ENCODE measurements at places on chromosomes 4 and X.

- DNase-seq = no peak
These were observed 56.1 kb downstream of the SLC9A6 start for GRCh38 chrX:136041254-136041812.

- DNase-seq = no peak
These were observed 563.9 kb downstream of the GRXCR1 start for GRCh38 chr4:43456383-43456782.

DNA sequence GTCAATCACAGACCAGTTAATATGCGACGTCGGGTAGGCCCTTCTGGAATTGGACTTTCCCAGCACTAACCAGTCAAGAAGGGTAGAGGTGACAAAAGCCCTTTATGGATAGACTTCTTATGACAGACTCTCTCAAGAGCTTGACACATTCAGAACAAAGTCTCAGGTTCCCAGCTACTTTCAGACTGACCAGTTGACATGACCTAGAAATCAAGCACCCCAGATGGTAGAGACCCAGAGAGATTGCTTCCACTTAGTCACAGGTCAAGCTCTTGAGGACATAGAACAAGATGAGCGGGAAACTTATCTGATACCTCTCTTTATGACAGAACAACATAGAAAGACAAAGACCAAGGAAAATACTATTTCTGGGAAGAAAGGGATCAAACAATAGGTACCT is 21.4 kb upstream of the HERC6 start:
- no peak for DNase-seq

GRCh38 chr4:27714073-27714472 is 853.4 kb downstream of the STIM2 start:
- no peak for DNase-seq

DNA sequence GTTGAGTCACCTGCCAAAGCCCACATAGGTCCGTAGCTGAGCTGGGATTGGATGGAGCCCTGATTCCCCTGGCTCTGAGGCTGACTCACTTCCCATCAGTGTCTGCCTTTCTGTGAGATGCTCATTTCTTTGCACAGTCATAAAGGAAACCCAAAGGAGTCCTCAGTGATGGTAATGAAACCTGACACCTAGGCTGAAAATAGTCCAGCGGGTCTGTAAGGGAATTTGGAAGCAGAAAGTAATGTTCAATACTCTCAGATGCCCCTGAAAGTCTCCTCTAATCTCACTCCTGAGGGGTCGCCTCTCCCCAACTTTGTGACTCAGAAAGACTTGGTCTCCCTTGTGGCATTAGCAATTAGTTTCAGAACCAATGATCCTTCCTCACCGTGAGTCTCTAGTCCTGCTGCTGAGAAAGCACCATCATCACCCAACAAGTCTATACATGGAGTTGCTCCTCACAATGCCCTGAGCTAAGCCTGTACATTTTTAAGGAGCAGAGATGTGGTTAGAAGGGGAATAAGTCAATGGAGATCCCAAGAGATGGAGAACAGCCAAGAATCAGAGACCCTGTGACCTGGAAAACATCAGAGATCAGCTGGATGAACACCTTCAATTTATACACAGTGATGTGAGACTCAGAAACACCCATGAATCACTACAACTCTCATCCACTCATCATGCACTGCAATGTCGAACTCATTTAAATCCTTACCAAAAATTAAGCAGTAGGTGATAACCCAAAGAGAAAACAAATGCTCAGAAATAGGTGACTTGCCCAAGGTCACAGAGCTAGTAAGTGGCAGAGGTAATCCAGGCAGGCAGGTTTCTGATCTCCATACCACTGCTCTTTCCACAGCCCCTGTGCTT is 219.0 kb upstream of the CPEB2 start:
- no peak for DNase-seq

GRCh38 chr4:148170408-148171365 is 271.5 kb downstream of the NR3C2 start:
- DNase-seq = no peak

GRCh38 chr4:185793116-185793485 is 18.9 kb downstream of the SORBS2 start:
- no peak for DNase-seq

GRCh38 chr4:40675166-40675565 is 45.5 kb upstream of the RBM47 start:
- no peak for DNase-seq

DNA sequence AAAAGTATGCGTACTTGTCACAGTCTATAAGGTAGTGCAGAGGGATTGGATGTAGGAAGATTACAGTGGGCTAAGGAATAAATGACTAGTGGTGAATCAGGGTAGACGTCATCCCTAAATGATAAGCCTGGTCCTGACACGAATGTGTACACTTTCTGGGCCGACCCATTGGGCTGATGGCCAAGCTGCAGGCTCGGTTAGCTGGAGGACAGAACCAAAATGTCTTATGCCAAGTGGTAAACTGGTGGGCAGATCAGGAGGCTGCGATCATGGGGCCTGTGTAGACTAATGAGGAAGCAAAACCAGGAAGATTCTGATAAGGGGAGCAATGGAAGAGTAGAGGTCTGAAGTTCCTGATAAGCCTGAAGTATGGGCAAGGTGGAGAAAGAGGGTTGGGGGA is 272.8 kb upstream of the GATB start:
- no peak for DNase-seq

DNA sequence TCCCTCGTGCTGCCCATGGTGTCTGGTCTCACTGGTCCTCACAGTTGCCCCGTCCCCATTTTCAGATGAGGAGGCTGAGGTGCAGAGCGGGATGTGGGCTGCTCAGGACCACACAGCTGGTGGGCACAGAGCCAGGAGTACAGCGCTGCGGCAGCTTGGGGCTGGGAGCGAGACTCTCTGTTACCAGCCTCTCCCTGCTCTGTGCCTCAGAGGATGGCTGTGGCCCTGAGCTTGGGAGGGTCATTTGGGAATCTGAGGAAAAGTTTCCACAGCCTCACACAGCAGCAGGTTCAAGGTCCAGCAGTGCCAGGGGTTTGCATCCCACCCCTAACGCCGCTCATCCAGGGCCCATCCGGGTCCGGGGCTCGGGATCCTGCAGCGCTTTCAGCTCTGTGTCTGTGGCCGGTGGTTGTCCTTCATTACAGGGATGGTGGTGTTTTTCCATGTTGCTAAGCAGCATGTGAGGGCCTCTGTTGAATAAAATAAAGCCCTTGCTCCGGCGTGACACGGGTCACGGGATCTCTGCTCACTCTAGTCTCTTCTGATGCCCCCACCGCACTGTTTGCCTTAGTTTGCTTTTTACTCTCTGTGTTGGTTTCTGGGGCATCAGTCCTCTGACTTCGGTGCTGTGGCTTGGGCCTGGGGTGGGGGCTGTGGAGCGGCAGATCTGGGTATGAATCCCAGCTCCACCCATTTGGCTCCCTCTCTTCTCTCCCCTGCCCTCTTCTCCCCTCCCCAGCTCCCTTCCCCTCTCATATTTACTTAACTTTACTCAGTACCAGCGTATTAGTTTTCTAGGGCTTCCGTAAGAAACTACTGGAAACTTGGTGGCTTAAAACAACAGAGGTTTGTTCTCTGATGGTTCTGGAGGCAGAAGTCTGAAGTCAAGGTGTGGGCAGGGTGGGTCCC is 6.5 kb downstream of the WFS1 start:
- no peak for DNase-seq

DNA sequence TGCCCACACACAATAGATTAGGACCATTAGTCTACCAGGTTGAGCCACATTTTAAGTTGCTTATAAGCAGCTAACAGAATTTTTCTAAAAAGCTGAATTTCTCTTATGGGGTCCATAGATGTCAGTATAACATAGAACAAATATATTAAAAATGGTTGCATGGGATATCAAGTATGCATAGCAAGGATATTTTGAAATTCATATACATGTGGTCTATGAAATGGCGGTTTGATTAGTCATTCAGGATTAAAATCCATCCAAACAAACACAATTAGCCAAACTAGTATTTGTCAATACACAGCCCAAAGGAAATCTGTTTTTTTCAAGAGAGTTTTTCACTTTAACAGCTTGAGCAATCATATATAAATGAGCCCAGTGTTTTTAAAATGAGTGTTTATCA is 33.5 kb upstream of the AMOT start:
- DNase-seq = no peak

GRCh38 chr4:26174027-26174426 is 146.8 kb upstream of the RBPJ start:
- no peak for DNase-seq

DNA sequence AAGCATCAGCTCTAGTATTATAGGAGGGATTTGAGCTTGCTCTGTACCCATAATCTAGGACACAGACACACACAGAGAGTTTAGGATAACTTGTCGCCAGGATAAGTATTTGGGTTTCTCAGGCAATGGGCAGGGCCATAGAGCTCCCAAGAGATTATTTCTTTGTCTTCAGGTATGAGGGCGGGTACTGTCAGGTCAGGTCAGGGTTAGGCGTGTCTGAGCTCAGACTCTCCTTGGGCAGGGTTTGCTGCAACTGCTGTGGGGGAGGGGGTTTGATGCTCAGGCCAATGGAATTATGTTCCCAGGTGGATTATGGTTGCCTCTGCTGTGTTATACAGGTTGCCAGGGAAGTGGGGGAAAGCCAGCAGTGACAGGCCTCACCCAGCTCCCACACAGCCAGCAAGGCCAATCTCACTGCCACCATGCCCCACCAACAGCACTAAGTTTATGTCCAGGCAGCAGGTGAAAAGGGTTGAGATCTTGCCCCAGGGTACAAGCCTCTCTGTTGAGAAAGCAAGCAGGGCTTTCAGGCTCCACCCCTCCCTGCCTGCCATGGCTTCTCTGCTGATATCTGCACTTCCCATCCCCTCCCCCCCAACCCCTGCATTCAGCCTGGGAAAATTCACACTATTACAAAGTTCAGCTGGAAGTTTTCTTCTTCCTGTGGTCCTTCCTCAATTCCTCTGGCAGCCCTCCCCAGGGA is 101.3 kb downstream of the RRAGB start:
- DNase-seq = no peak

DNA sequence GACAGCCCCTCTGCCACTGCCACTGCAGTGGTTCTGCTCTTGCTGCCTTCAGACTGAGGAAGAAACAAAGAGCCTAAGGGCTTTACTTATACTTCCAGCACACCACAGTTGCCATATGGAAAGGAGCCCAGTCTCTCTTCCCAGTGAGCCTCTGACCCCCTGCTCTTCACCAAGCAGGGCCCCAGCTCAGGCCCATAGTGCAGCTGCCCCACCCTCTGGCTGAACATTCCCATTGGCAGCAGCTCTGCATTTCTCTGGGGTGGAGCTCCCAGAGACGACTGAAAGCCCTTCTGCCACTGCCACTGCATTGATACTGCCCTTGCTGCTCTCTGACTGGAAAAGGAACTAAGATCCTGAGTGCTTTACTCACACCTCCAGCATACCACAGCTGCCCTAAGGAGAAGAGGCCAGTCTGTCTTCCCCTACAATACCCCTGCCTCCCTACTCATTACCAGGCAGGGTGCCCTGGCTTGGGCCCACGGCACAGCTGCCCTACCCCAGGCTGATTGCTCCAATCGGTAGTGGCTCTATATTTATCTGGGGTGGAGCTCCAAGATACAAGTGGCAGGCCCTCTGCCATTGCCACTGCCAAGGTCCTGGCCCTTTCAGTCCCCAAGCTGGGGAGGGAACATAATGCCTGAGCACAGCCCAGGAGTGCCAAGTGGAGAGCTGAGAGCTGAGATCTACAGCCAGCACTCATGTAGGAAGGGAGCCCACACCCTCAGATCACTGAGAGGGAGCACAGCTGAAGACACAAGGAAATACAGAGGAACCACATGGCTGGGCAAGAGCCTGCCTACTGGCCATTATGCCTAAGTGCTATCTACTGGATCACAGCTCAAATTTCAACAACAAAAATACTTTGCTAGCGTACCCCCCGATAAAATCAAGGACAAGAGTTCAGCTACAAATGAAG is 36.0 kb downstream of the AWAT2 start:
- DNase-seq = no peak

DNA sequence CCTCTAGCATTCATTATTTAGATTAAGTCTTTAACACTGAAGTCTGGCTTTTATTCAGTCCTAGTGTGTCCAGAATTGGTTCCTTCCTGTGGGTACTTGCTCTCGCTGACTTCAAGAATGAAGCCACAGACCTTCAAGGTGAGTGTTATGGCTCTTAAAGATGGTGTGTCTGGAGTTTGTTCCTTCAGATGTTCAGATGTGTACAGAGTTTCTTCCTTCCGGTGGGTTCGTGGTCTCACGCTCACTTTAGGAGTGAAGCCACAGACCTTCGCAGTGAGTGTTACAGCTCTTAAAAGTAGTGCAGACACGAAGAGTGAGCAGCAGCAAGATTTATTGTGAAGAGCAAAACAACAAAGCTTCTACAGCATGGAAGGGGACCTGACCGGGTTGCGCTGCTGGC is 860.6 kb downstream of the STIM2 start:
- no peak for DNase-seq

GRCh38 chr4:18103876-18104605 is 82.5 kb upstream of the LCORL start:
- DNase-seq = no peak

DNA sequence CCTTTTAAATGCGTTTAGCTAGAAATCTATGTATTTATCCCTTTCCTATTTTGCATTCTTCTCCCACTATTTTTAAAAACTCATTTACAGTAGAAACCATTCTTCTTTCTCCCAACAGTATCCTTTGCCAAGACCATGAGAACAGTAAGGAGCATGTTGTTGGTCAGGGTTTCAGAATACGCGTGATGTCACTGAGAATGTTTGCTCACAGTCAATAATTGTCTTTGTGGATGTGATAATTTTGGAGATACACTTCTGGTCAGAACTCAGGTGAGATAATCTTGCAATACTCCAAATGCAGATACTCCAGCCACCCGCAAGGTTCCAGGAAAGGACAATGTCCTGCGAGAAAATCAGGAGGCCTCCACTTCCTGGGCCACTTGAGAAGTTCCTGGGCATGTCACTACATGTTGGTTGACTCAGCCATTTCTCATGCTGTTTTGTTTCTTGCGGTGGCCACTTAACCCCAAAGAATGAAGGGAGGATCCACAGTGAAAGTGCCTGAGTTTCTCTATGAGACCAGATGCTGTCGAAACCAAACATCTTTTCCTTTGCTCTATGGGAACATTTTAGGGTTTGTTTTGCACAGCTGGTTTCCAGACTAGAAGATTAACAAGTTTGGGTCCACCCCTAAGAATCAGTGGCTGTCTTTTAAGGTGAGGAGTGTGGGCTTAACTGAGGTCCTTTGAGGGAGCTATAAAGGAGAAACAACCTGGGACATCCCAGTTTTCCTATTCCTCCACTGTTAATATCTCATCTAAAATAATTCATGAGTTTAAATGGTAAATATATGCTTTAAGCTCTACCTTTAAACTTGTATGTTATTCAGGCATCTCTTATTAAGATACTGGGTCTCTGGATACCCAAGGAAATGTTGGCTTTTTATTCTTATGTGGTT is 116.0 kb downstream of the SOWAHB start:
- DNase-seq = no peak

GRCh38 chr4:39792529-39792928 is 94.6 kb downstream of the UBE2K start:
- no peak for DNase-seq

Measured in hindlimb muscle (tissue), 1 donor.